ENCODE measurements at places on chromosomes 1 and 21.
A peak's percentile ranks its signal among the peaks of the same experiment; 100 is the strongest.

GRCh38 chr1:39635205-39635870 lies 4.1 kb downstream of the HEYL start:
- DNase-seq = no peak

DNA sequence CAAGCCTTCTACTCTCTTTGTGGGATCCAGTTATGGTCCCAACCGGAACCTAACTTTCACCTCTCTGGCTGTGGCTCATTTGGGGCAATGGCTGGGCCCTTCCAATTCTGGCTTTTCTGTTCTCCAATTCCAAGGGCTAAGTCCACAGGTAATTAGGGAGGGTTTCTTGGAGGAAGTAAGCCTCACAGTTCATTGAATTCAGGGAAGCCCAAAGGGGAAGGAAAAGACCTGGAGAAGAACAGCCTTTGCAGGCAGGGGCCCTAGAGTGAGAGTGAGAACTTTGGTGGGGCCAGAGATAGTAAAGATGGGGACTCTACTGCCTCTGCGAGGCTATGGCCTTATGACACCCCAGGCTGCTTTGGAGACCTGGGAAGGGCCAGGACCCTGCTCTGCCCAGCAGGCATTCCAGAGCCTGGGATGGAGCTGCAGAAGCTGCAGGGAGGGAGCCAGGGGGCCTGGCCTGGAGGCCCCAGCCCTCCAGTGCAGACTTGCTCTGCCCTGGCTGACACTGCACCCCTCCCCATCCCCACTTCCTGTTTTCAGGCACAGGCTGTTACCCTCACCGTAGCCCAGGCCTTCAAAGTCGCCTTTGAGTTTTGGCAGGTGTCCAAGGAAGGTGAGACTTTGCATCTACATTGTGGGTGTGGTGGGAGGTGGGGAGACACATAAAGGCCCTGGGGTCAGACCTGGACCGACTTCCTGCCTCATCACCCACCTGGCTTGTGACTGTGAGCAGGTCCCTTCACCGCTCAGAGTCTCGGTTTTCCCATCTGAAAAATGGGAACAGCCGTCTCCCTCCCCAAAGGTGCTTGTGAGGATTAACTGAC lies 18.9 kb downstream of the LDLRAP1 start:
- DNase-seq = peak; percentile 67

DNA sequence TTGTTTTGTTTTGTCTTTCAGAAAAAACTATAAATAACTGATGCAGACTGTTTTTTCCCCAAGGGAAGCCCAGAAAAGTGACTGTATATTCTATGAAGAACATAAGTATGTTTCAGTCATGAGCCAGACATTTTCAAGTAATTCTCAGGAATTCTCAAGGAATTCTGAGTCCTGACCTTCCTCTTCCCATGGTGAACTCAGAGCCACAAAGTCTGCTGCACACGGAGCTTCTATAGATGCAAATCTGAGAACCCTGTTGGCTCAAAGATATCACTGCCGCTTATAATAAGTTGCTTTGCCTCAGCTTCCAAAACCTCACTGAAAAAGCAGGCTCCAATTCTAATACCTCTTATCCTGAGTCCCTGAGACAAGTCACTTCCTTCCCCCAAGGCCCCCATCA lies 418.5 kb upstream of the RUNX1 start:
- no peak for DNase-seq

DNA sequence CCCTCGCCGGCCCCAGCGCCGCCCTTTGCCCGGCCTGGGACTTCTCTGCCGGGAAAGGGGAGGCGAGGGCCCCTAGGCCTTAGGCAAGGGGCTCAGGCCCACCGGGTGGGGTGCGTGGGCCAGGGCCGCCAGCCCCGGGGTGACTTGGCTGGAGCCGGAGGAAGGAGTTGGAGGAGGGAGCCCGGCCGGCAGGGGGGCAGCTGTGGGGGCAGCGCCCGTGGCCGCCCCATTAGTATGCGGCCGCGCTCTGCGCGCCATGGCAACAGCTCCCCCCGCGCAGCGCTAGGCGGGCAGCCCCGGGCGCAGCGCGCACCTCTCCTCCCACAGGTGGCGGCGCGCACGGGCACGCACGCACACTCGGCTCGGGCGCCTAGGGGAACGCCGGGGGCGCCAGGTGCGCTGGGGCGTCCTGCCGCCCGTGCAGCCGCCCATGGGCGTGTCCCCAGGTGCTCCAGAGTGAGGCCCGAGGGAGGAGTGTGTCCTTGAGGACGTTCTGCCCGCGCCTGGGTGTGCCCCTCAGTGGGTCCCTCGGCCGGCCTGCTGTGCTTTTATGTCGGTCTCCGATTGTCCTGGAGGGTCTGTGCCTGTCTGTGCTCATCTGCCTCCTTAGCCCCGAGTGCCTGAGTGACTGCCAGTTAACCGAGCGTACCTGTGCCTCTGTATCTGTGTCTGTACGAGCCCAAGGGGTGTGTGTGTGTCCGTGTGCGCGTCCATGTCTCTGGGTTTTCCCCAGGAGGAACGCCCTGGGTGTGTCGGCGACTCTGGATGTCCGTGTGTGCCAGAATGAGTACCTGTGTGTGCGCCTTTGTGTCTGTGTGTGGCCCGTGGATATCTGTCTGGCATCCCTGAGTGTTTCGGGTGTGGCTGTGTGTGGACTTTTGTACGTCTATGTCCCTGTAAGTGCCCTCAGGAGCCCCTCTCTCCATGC lies 38.2 kb upstream of the WASF2 start:
- peak; percentile 41 for DNase-seq

DNA sequence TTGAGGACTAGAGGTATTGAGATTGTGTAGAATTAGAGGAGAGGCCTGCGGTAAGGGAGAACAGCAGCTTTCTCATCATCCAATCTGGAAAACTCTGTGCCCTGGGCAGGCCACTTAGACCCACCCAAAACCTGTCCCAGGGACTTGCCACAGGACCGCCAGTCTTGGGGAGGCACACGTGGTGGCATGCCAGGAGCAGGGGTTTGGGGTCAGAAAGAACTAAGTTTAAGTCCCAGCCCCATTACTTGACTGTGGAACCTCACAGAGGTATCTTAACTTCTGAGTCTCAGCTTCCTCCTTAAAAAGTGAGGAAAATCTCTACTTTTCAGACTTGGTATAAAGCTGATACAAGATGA lies 356.6 kb downstream of the HHAT start:
- no peak for DNase-seq

DNA sequence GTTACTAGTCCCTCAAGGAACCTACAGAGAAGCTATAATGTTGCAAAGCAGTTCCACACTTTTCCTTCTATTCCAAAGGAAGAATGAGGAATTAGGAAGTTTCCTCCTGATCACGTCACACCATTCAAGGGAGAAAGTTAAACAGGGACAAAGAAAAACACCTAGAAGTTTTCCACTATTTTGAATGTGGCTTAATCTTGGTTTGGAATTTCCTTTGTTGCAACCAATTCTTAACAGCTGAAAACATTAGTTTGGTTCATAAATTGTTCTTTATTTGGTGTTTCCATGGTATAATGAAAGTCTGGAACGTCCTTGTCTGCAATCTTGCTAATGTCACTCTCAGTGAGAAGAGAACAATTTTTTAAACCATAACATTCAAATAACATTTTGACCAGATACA lies 8.4 kb downstream of the MNDA start:
- no peak for DNase-seq

DNA sequence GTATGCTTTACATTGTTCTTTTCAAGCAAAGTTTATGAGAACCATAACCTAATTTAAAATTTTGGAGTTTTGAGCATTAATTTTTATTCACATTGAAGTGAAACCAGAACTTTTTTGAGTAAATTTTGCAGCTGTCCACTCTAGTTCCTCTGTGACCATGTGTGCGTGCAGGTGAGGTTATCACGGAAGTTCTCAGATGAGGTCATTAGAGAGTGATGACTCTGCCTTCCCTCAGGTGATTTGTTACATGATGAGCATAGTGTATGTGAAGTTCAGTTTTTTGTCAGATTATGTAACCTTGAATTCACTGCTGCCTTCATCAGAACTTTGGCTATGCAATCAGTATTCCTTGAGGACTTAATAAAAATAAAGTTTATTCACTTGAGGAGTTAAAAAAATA lies 828.2 kb downstream of the ADGRL2 start:
- no peak for DNase-seq

GRCh38 chr1:89556726-89557444 lies 32.3 kb downstream of the LRRC8B start:
- no peak for DNase-seq

DNA sequence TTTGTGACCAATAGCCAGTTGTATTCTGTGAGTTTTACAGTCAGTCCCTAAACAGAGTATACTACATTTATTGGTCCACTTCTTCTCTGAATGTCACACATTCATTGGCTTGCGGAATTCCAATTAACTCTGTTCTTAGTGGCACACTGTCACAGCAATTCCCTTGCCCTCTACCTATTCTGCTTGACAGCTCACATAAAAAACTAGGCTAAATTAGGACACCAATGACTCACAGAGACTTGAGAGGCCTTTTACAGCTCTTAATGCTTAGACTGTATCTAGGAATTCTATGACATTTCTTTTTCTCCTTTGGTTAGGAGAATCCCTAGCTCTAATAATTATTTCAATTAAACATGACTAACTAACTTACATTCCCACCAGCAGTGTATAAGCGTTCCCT lies 104.1 kb downstream of the NEGR1 start:
- no peak for DNase-seq

GRCh38 chr1:31027693-31028526 lies 37.6 kb downstream of the PUM1 start:
- DNase-seq = no peak

GRCh38 chr1:244012202-244012601 lies 38.9 kb upstream of the ZBTB18 start:
- DNase-seq = no peak

- no peak for DNase-seq
These were observed 1.7 kb downstream of the RHOU start for GRCh38 chr1:228736844-228737445.

DNA sequence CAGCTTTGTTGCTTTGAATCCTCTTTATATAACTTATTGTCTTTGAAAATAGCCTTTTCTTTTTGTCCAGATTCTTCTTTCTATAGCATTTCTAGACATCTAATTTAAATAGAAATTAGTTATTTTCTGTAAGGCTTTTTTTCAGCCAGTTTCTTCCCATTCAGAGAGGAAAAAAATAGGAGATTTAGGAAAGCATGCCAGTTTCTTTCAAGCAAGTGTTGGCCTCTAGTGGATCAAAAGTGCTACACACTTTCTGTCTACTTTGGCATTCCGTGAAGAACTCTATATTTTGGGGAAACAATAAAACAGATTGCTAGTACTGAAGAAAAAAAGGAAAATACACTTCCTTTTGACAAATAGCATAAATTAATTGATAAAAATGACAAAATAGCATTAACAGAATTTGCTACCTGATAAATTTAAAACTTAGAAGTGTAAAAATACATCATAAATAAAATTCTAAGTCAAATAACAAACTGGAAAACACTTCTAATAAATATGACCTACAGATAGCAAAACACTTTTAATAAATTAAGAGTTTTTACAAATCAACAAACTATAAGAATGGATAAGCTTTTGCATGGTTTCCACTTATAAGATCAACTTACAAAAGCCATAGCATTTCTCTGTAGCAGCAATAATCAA lies 13.1 kb upstream of the EXO1 start:
- no peak for DNase-seq
